ENCODE measurements at places on chromosomes 2 and 18. TPM values are rescaled to one million over a fixed set of nuclear protein-coding genes. Genes with fewer than 3 reads are reported as not detected.

DNA sequence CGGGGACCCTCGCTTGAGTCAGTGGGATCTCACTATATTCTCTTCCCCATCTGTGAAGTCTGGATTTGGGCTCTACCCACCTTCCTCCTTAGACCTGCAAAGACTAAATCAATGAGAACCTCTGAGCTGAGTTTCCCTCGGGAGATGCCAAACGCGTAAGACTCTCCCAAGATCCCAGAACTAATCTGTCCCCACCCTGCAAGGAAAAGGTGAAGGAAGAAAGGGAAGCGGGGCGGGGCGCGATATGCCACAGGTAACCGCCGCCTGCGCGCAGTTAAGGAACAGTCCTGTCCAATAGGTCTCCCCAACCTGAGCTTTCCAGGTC, 780 bp downstream of the SRD5A2 start:
- no peak for DNase-seq

- DNase-seq, result no peak
Measured at GRCh38 chr2:169034256-169034655, 3.1 kb upstream of the ABCB11 start.

DNA sequence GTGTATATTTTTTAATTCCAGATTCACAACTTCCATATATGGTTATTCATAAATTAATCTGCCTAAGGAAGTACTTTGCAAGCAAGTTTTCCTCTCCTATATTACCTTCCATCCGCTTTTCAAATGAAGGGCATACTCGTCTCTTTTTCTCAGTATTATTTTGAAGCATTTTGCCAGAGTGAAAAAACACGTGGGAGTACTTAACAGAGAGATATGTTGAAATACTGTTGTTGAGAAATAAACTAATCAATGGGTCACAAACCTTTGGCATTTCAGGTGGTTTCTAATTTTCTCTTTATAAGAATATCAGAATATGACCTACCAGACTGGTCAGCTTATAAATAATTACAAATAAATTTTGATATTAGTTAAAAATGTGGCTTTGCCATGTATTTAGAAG, 67.6 kb downstream of the CCDC102B start:
- DNase-seq, result no peak

GRCh38 chr2:20611844-20612356, 39.0 kb downstream of the HS1BP3 start:
- no peak for DNase-seq

Gene LDLRAD4
- 22.5 TPM for total RNA-seq

- DNase-seq, result no peak
Measured at GRCh38 chr2:25355270-25355669, 13.5 kb upstream of the DNMT3A start.

- DNase-seq, result no peak
Measured at GRCh38 chr2:151973901-151974199, 125.0 kb downstream of the CACNB4 start.

Gene EMILIN1
- total RNA-seq, result 3.6 TPM

DNA sequence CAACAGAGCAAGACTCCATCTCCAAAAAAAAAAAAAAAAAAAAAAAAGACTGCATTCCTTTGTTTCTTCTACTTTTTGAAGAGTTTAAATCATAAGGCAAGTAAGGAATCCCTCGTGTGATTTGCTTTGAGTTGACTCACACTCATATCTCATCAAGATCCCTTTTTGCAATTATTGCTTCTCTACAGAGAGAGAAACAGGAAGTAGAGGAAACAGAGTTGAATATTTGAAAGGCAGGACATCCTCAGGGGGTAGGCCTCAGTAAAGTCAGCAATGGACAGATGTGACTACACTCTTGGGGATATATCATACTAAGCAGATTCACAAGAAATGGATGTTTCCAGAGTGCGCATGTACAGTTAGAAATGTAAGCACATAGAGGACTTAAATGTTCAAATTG, 11.2 kb upstream of the EFR3B start:
- no peak for DNase-seq

Gene CHRNG
- total RNA-seq, result not detected

DNA sequence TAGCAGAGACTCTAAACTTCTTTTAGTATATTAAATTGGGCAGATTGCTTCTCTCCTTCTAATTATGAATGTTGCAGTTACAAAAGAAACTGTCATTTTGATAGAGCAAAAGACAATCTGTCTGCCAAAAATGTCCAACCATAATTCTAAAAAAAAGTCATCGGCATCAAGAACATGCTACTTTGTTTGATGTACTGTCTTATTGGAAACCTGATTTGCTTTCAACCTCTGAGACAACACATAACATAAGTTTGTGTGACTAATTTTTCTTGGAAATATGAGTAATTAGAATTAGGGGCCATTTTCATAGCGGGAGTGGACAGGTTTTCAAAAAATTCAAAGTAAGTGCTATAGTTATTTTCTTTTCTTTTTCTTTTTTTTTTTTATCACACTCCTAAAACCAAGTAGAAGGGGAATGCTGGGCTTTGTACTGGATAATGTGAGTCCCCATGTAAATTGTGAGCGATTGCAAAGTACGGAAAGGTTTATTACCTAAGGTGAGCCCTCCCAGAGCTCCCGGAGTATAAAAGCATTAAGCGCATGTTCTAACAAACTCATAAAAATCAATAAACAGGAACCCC, 59.1 kb downstream of the ZEB2 start:
- no peak for DNase-seq

- no peak for DNase-seq
Measured at GRCh38 chr2:215601526-215601925, 165.7 kb upstream of the FN1 start.

DNA sequence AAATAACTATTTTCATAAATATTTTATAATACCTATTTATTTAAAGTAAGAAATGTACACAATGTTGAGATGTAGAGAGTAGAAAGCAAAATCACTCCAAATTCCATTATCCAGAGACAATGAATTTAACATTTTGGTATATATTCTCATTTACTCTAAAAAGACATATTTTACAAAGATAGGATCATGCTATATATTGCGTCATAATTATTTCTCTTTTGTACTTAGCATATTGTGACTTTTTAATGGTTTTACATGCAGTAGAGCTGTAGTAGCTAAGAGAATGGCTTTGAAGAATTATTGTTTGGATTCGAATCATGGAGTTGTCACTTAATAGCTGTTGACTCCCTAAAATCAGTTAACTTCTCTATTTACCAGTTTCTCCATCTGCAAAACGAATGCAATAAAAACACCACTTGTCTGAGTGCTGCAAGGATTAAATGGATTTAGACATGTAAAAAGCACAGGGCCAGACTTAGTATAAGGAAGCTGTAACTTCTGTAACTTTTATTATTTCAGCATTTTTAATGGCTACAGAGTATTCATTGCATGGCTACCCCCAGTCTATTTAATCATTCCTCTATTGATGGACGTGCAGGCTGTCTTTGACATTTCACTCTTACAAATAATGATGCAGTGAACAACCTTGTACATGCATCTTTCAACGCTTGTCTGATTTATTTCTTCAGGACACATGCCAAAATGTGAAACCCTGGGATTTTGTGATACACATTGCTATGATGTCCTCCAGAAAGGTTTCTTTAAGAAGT, 33.2 kb downstream of the KCNS3 start:
- DNase-seq, result no peak

DNA sequence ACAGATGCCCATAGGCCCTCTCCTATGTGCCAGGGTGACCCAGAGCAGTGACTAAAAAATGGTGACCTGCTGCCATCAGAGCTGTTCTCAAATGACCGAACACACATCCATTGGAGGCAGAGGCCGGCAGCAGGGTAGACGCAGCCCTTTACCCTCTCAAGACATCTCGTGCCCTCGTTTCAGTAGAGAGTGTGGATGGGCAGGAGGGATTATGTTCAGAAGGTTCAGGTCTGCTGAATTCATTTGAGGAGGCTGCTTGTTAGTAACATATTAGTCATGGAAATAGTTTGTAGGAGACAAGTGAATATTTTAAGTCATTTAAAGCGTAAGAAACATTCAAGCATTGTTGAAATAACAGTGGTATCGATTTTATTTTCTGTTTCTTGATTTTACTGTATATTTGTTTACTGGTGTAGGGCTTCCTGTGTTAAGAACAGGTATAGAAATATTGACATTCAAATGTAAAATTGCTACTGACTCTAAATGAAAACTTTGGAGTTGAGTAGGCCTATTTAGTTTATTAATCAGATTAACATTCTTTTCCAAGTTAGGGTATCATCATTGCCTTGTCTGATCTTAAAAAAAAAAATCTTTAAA, 82.6 kb downstream of the ZNF532 start:
- no peak for DNase-seq

- DNase-seq, result no peak
Measured at GRCh38 chr18:46502444-46502843, 154.6 kb downstream of the LOXHD1 start.

- DNase-seq, result no peak
Measured at GRCh38 chr2:236164201-236164924, 3.8 kb downstream of the GBX2 start.

- no peak for DNase-seq
Measured at GRCh38 chr2:128613351-128613750, 294.7 kb upstream of the HS6ST1 start.

- no peak for DNase-seq
Measured at GRCh38 chr2:27400348-27401135, 8.8 kb downstream of the PPM1G start.

DNA sequence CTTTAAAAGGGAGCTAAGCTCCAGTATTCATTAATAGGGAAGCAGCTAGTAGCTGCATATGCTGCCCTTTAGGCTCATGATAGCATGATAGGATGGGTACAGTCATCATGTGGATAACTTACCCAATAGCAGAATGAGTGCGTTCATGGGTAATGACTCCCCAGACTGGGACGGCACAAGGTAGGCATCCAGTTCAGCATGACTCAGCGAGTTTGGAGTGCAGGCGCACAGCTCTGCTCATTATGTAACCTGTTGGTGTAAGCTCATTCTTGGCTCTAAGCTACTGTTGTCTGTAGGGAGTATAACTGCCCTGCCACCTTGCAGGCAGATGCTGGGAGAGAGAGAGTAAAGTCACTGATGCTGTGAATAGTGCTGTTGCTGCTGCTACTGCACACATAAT, 209.2 kb upstream of the SYT4 start:
- DNase-seq, result no peak

GRCh38 chr18:10140461-10141282, 226.9 kb downstream of the VAPA start:
- DNase-seq, result no peak

DNA sequence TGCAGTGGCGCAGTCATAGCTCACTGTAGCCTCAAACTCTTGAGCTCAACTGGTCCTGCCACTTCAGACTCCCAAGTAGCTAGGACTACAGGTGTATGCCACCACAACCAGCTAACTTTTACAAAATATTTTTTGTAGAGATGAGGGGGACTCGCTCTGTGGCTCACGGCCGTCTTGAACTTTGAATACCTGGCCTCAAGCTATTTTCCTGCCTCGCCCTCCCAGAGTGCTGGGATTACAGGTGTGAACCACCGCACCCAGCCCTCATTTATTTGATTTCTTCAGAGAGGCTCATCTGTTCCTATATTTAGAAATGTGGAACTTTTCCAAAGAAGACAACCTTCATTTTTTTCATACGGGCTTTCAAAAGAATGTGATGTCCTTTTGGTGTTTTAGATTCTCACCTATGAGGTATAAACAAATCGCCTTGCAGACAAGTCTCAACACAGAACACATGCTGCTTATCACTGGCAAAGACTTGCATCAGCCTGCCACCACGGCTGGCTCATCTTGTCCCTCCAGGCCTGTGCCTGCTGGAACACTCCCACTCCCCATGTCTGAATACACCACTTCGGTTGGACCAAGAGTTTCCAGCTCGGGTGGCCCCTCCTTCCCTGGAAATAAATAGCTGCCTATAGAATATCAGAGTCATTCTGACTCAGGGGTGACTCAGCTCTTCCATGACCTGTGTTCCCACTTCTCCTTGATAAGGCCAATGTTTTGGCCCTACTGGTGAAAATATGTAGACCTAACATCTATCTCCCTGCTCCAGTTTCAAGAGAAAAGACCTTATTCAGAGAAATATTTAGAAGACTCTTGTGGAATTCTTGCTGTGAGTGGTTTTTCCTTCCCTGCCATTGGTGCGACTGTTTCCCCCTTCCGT, 202.6 kb downstream of the TGIF1 start:
- peak; percentile 81 for DNase-seq

- no peak for DNase-seq
Measured at GRCh38 chr2:20650393-20650876, 463 bp downstream of the HS1BP3 start.

GRCh38 chr18:45069546-45069945, 388.9 kb downstream of the SETBP1 start:
- DNase-seq, result no peak

Gene CD207
- 26.8 TPM for total RNA-seq

All from lower leg skin (tissue), 4 donors.